ENCODE measurements at places on chromosomes 7 and 10.

- DNase-seq, result no peak
Observed at GRCh38 chr10:9965341-9965740, 1052.3 kb upstream of the CELF2 start.

DNA sequence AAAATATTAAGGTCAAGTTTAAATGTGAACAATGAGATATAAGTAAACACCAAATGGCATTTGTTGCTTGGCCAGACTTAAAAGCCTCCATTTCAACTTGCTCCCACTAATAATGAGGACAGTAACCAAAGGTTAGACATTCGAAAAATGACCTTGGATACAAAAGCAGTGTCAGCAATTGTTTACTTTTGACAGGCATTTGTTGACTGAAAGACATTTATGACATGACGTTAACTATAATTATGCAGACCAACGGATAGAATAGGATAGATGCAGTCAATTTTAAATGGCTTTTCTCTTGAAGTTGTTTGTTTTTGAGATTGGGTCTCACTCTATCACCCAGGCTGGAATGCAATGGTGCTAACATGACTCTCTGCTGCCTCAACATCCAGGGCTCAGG, 6.3 kb upstream of the WNT16 start:
- DNase-seq, result no peak

GRCh38 chr10:42836096-42836495, 53.5 kb downstream of the BMS1 start:
- DNase-seq, result no peak

- DNase-seq, result no peak
Observed at GRCh38 chr7:33250421-33250871, 121.1 kb downstream of the BBS9 start.

GRCh38 chr10:72688208-72688651, 3.7 kb upstream of the MCU start:
- no peak for DNase-seq
